ENCODE measurements at places on chromosomes 2 and 18. TPM values are rescaled to one million over a fixed set of nuclear protein-coding genes. Genes with fewer than 3 reads are reported as not detected.

Gene PROM2
- 4.0 TPM for total RNA-seq

DNA sequence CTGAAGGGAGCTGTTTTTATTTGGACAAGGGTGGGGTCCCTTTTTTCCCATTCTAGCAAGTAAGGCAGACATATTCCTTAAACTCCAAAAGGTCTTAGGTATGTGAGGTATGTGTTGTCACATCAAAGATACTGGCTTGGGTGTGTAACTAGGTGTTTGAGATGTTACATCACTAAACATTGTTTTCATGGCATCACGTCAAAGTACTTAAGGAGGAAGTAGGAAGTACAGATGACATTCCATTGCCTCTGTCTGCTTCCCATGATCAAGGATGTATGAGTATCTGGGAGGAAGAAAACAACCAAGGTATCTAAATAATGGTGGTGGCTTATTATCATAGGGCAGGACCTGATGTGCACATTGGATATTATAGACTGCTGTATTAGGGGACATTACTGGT is 39.3 kb downstream of the CD302 start:
- DNase-seq = no peak
- no peaks in the 10 kb centered on the region for H3K27me3 ChIP-seq
- H3K27ac ChIP-seq = no peak overlapping the region

DNA sequence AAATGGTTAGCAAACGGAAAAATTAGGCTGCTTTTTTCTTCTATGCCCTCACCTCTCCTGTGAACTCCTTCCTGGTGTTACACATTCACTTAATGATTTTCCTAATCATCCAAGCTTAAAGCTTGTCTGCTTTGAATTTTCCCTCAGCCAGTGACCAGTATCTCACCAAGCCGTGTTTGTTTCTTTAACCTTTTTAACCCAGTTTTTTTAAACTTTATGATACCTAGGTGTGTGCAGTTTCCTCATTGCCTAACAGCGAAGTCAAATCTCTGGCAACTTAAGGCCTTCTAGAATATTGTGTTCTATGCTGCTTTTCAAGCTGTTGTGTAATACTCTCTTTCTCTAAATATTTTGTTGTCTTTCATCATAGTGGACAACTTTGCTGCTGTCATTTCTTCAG is 113.0 kb downstream of the PIK3C3 start:
- H3K4me1 ChIP-seq = no peaks in the 10 kb centered on the region
- no peak overlapping the region for H3K27ac ChIP-seq
- no peaks in the 10 kb centered on the region for H3K27me3 ChIP-seq

Gene RELCH
- 32.3 TPM for total RNA-seq

Gene TMEM163
- total RNA-seq = 0.66 TPM

Data from H9 (cell line).